ENCODE measurements at places on chromosomes 13 and 19.
A peak's percentile ranks its signal among the peaks of the same experiment; 100 is the strongest.

DNA sequence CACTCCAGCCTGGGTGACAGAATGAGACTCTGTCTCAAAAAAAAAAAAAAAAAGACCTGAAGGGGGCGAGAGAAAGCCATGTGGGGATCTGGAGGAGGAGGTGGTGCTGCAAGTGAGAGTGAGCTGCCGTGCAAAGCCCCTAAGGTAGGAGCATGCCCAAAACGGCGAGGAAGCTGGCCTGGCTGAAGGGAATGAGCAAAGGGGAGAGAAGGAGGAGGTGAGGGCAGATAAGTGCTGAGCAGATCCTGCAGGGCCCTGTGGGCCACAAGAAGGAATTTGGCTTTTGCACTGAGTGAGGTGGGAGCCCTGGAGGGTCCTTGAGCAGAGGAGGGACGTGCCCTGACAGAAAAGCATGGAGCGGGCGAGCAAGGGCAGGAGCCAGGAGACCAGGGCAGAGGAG is 19.4 kb upstream of the ADGRE5 start:
- DNase-seq: peak; percentile 66
- no peaks in the 10 kb centered on the region for H3K27me3 ChIP-seq
- H3K4me3 ChIP-seq: peak overlapping the region; percentile 71
- H3K27ac ChIP-seq: peak overlapping the region; percentile 83
- peaks cover 50% of the 10 kb centered on the region for H3K4me1 ChIP-seq
- H3K36me3 ChIP-seq: peaks cover 3% of the 10 kb centered on the region

GRCh38 chr19:33785795-33786194 is 10.9 kb upstream of the KCTD15 start:
- peaks cover 36% of the 10 kb centered on the region for H3K27me3 ChIP-seq
- no peak overlapping the region for H3K27ac ChIP-seq
- H3K4me1 ChIP-seq: peaks cover 14% of the 10 kb centered on the region
- H3K4me3 ChIP-seq: no peak overlapping the region
- no peak for DNase-seq
- H3K36me3 ChIP-seq: no peaks in the 10 kb centered on the region

DNA sequence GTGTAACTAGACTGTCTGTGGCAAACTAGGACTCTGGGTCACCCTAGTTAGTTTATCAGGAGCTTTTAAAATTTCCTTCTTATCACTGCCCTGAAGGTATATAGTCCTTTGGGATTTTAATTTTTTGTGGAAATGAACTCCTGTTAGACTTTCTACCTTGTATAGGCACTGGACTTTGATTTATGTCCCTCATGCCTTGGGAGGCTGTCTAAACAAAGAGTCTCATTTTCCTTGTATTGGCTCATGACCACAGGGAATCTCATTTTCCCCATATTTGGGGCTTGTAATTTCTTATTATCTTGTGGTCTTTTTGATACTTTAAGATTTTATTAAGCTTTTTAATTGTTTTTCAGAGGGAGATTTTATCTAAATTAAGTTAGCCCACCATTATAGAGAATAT is 21.4 kb downstream of the KCTD4 start:
- peaks cover 21% of the 10 kb centered on the region for H3K36me3 ChIP-seq
- peaks cover 25% of the 10 kb centered on the region for H3K4me1 ChIP-seq
- no peak overlapping the region for H3K27ac ChIP-seq

DNA sequence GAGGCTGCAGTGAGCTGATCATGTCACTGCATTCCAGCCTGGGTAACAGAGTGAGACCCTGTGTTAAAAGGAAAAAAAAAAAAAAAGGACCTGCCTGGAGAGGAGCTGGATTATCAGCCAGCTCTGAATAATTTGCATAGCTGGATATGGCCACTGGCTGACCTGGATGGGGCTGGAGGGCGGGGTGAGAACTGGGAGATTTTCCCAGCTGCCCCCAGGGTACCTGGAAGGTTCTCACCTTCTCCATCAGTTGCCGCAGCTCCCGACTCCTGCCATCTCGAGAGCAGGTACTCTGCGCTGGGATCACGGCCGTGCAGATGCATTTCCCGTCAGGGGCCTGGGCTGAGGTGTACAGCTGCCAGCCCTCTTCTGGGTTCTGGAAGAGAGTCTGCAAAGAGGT is 25.3 kb downstream of the PIN1 start:
- no peak overlapping the region for H3K4me3 ChIP-seq
- H3K4me1 ChIP-seq: peaks cover 91% of the 10 kb centered on the region
- peaks cover 22% of the 10 kb centered on the region for H3K36me3 ChIP-seq

- no peaks in the 10 kb centered on the region for H3K36me3 ChIP-seq
These were observed 71.3 kb downstream of the LHFPL6 start for GRCh38 chr13:39531646-39532045.

- H3K36me3 ChIP-seq: no peaks in the 10 kb centered on the region
- DNase-seq: no peak
- peaks cover 27% of the 10 kb centered on the region for H3K4me1 ChIP-seq
- H3K27me3 ChIP-seq: peaks cover 6% of the 10 kb centered on the region
- H3K4me3 ChIP-seq: no peak overlapping the region
These were observed 164.6 kb downstream of the KLF5 start for GRCh38 chr13:73223372-73223781.

DNA sequence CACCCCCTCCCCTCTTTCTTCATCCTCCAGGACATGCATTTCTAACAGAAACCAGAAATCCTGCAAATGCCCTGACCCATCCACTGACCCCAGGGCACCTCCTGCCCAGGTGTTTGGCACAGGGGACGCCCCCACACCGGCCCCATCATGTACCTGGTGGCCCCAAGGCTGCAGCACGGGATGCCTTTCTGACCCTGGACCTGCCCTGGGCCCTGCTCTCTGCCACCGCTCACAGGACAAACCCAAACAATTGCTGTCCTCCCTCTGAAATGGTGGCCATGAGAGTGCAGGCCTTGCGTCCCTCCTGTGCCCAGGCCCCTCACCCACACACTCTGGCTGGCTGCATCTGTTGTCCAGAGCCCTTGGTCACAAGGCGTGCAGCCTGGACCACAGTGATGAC is 12.1 kb downstream of the SCGB2B2 start:
- H3K36me3 ChIP-seq: peaks cover 6% of the 10 kb centered on the region
- no peaks in the 10 kb centered on the region for H3K27me3 ChIP-seq
- H3K4me3 ChIP-seq: no peak overlapping the region
- no peak for DNase-seq
- H3K4me1 ChIP-seq: peaks cover 21% of the 10 kb centered on the region

DNA sequence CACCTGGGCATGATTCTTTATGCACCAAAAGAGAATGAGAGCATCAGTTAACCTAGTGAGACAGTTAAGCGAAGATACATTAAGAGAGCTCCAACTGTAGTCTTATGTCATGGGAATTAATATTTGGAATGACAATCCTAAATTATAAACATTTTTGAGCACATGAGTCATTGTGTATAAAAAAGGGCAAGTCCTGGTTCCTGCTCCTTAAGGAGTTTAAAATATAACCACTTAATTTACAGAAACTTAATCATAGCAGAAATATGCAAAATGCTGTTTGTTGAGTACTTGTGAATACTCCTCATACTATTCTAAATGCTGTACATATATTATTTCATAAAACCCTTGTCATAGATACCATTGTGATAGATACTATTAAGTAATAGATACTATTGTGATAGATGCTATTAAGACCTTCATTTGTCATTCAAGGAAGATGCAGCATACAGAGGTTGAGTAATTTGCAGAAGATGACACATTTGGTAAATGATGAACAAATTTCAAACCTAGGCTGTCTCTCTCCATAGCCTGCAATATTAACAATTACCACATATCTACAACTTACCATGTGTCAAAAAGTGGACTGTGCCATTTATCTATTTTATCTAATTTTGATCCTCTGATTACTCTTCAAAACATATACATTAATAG is 301.0 kb downstream of the TBC1D4 start:
- no peak overlapping the region for H3K27ac ChIP-seq
- H3K4me1 ChIP-seq: no peaks in the 10 kb centered on the region
- no peaks in the 10 kb centered on the region for H3K27me3 ChIP-seq
- DNase-seq: no peak
- H3K36me3 ChIP-seq: no peaks in the 10 kb centered on the region

- no peaks in the 10 kb centered on the region for H3K4me1 ChIP-seq
- no peaks in the 10 kb centered on the region for H3K27me3 ChIP-seq
- no peak for DNase-seq
- H3K36me3 ChIP-seq: no peaks in the 10 kb centered on the region
- H3K4me3 ChIP-seq: no peak overlapping the region
- no peak overlapping the region for H3K27ac ChIP-seq
These were observed 180.5 kb downstream of the ZNF737 start for GRCh38 chr19:20385061-20385460.

DNA sequence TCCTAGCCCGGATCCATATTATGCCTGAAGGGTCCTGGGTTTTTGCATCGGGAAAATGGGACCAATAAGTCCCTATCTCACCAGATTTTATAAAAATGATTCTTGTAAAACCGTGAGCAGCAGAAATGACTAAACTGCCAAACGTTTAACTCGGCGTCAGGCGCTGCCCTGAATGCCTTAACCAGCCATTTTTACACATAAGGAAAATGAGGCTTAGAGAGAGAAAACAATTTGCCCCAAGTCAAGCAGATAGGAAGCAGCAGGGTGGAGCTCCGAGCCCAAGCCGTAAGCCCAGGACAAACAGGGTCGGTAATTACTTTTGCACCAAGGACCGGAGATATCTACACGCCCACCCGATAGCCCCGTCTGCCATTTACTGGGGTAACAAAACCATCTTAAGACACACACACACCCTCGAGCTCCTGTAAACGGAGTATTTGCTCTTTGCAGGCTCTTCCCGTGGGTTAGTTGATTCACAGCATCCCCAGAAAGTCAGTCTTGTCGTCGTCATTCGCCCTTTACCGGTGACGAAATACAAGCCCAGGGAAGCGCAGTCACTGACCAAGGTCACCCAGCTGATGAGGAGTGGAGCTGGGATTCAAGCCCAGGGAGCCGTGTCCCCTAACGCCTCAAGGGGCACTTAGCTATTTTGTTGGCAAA is 16.0 kb upstream of the MRI1 start:
- H3K4me3 ChIP-seq: peak overlapping the region; percentile 93
- no peaks in the 10 kb centered on the region for H3K27me3 ChIP-seq
- peak overlapping the region; percentile 94 for H3K27ac ChIP-seq
- H3K4me1 ChIP-seq: peaks cover 37% of the 10 kb centered on the region

- H3K4me1 ChIP-seq: no peaks in the 10 kb centered on the region
- H3K27me3 ChIP-seq: peaks cover 15% of the 10 kb centered on the region
These were observed 28.2 kb downstream of the UNC13A start for GRCh38 chr19:17659996-17660395.

- DNase-seq: no peak
- no peaks in the 10 kb centered on the region for H3K4me1 ChIP-seq
- no peak overlapping the region for H3K27ac ChIP-seq
- no peaks in the 10 kb centered on the region for H3K36me3 ChIP-seq
These were observed 713.8 kb upstream of the GPC6 start for GRCh38 chr13:92512852-92513251.

- H3K4me3 ChIP-seq: no peak overlapping the region
- no peak for DNase-seq
- H3K4me1 ChIP-seq: no peaks in the 10 kb centered on the region
- H3K27ac ChIP-seq: no peak overlapping the region
These were observed 240.9 kb upstream of the SERP2 start for GRCh38 chr13:44132710-44133109.

DNA sequence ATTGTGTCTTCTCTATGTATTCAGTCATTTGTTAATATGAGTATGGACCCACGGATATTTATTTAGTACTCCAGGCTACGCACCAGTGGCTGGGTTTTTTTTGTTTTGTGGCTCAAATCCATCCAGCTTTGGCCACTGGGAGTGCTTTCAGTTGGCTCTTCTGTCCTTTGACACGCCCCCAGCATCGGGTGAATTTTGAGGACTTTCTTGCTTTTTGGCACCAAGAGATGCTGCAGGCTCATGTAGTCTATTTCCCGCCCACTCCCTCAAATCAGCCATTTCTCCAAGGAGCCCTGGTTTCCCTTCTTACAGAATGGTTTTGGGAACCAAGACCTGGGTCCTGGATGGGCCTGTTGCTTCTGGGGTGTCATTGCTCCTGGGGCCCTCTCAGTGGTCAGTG is 55.8 kb downstream of the SMARCA4 start:
- DNase-seq: no peak
- no peaks in the 10 kb centered on the region for H3K27me3 ChIP-seq
- no peaks in the 10 kb centered on the region for H3K4me1 ChIP-seq
- peaks cover 56% of the 10 kb centered on the region for H3K36me3 ChIP-seq
- no peak overlapping the region for H3K4me3 ChIP-seq

GRCh38 chr13:40432018-40432978 is 234.1 kb downstream of the FOXO1 start:
- DNase-seq: no peak
- H3K36me3 ChIP-seq: peaks cover 5% of the 10 kb centered on the region
- no peak overlapping the region for H3K27ac ChIP-seq
- H3K27me3 ChIP-seq: no peaks in the 10 kb centered on the region
- peaks cover 31% of the 10 kb centered on the region for H3K4me1 ChIP-seq
- no peak overlapping the region for H3K4me3 ChIP-seq

DNA sequence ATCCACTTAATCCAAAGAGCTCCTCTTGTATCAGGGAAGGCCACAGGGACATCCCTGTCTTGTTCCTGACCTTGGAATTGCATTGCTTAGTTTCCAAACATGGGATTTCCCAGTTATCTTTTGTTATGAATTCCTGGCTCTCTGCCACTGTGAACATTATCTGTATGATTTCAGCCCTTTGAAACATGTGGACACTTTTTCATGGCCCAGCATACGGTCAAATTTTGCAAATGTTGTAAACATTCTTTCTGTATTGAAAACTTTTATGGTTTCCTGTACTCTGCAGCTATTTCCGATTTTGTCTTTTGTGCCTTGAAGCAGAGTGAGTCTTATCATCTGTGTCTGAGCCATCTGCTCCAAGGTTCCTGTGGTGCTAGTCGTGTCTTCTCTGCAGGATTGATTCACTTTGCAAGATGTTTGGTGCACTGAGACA is 4.5 kb upstream of the CFAP97D2 start:
- peaks cover 25% of the 10 kb centered on the region for H3K27me3 ChIP-seq
- peaks cover 20% of the 10 kb centered on the region for H3K36me3 ChIP-seq
- peaks cover 9% of the 10 kb centered on the region for H3K4me1 ChIP-seq
- DNase-seq: no peak
- H3K27ac ChIP-seq: peak overlapping the region; percentile 34

DNA sequence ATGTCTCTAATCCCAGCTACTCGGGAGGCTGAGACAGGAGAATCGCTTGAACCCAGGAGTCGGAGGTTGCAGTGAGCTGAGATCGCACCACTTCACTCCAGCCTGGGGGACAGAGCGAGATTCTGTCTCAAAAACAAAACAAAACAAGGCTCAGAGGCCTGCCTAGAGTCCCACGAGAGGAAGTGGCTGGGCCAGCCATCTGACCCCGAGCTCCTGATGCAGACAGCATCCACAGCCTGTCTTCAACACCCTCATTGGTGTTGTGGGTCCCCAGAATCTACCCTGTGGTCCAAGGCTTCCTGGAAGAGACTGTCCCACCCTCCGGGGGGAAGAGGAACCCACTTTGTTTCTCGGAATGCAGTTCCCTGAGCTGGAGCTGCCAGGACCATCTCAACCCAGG is 24.7 kb downstream of the RFX1 start:
- peaks cover 13% of the 10 kb centered on the region for H3K36me3 ChIP-seq
- no peak for DNase-seq
- peaks cover 67% of the 10 kb centered on the region for H3K4me1 ChIP-seq
- H3K27me3 ChIP-seq: peaks cover 4% of the 10 kb centered on the region
- H3K27ac ChIP-seq: peak overlapping the region; percentile 87

DNA sequence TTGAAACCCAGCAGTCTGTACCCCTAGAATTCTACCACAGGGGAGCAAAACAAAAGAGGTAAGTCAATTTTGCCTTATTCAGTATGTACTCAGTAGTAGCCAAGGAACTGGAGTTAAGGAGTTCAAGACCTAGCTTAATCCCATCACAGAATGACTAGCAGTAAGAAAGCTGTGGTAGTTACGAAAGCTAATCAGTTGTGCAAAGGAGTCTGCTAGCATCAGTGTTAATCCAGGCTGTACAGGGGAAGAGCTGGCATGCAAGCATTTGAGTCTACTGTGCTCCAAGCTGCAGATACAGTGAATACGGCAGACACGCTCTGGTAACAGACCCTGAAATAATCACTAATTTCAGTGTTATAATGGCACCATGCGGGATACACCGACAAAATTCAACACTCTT is 4.7 kb downstream of the DNMT1 start:
- no peak overlapping the region for H3K4me3 ChIP-seq
- H3K36me3 ChIP-seq: peaks cover 46% of the 10 kb centered on the region
- H3K4me1 ChIP-seq: peaks cover 47% of the 10 kb centered on the region
- no peak for DNase-seq
